ENCODE measurements at places on chromosomes 7 and 10.

GRCh38 chr10:124596116-124596785 lies 134.6 kb downstream of the LHPP start:
- DNase-seq = no peak

- no peak for DNase-seq
These were observed 69.7 kb downstream of the PRSS58 start for GRCh38 chr7:142188154-142188553.

DNA sequence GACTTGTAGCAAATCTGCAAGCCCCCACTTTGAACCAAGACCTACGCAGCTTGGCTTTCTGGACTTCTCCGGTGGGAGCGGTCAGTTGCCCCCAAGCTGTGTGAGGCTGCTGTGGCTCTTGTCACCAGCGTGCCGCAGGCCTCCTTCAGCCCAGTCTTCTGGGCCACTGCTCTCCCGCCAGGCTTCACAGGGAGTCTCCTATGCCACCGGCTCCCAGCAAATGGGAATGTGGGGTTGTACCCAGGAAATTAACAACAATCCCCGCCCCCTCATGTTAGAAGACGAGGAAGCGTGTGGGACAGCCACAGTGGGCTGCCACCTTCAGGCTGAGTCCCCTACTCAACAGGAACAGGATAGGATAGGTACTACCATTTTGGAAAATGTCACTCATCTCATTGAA lies 4.2 kb downstream of the WDR86 start:
- DNase-seq = no peak

DNA sequence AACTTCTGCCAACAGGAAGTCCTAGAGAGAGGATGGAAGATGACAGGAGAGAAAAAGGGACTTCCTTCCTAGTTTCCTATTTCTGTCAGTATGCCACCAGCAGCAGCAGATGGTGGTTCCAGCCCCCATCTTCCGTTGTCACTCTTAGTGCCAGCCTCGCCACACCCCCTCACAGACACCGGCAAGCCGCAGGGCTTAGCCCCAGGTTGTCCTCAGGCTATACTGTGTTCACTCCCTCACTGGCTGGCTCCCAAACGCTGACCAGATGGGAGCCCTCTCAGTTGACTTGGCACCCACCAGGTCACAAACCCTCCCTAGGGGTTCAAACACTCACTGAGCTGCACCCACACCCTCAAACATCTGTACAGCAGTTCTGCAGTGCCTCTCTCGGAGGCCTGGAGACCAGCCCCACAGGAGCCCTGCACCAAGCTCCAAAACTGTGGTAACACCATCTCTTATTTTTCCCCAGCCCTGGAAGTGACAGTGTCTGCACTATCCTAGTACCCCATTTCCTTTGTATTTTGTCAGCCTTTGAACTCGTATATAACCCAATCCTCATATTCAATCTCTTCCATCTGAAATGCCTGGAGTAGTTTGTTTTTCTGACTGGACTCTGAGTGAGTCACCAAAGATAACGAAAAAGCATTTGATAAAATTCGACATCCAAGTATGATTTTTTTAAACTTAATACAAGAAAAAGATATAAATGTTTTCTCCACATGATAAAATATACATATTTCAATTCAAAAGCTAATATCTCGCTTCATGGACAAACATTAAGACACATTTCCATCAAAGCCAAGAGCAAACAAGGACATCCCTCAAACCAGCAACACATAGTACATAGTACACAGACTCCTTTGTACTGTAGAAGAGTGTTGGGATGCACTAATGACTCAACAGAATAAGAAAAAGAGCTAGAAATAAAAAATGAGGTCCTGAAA lies 34.5 kb downstream of the SMURF1 start:
- DNase-seq = peak; percentile 36

- DNase-seq = no peak
These were observed 228.0 kb downstream of the CACNB2 start for GRCh38 chr10:18368273-18368672.

DNA sequence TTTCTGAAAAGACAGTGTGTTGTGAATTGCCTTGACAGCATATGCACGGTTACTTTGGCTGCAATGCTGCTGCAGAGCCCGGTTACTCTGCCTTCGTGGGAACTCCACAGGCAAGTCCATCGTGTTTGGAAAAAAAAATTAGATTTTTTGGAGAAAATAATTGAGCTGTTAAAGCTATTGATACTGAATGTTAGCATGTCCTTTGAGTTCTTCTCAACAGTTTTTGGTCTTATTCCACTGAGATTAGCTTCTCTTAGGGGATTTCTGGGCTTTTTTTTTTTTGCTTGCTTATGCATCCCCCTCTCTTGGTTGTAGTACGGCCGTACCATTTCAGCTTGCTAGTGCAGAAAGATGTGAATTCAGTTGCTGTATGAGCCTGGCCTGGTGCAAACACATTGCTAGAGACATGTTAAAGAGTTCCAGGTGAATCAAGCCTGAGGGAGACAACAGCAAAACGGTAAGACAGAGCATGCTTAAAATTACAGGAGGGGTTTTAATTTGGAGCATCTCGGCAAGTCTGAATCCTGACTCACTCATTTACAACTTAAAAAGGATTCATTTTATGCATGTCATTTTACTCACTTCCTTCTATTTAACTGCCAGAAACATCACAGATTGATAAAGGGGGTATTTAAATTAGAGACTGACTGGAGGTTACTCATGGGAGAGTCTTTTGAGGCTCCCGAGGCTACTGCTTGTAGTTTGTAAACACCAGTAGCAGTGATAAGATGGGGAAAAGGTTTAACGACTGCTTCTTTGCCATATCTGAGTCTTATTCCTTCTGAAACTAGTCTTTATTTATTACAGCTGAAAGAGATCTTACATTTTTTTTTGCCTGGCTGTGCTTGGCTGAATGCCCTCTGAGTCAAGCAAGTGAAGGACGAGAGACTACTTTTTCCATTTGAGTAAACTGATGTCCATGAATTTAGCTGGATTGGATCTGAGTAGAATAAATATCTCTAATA lies 113.7 kb downstream of the CDK14 start:
- no peak for DNase-seq
